ENCODE measurements at places on chromosomes 4 and X.

GRCh38 chr4:102008711-102009110 is 218.2 kb downstream of the BANK1 start:
- DNase-seq: no peak

- DNase-seq: no peak
Observed at GRCh38 chr4:8643986-8644385, 51.4 kb downstream of the CPZ start.

DNA sequence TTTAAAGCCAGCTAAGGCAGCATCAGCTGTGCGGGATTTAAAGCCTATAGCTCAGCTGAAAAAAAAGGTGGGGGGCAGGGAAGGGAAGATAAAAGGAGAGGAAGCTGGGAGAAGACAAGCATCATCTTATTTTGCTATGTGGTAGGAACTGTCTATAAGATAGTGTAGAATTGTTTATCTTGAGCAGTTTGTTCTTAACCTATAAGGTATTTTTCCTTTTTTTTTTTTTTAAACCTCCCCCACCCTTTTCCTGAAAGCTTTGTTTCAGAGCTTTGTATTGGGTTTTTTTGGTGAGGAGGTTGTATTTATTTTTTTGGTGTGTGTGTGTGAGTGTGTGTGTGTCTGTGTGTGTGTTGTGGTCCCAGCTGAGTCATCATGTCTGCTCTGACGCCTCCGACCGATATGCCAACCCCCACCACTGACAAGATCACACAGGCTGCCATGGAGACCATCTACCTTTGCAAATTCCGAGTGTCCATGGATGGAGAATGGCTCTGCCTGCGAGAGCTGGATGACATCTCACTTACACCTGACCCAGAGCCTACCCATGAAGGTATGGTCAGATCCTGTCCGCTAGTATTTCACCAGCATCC is 531 bp downstream of the RUFY3 start:
- no peak for DNase-seq

- no peak for DNase-seq
Observed at GRCh38 chr4:183022617-183023016, 76.4 kb upstream of the WWC2 start.

GRCh38 chrX:104565791-104566680 is at the start of gene IL1RAPL2:
Gene IL1RAPL2 (plus strand): TSS chrX:104566199.
- DNase-seq: peak; percentile 14

DNA sequence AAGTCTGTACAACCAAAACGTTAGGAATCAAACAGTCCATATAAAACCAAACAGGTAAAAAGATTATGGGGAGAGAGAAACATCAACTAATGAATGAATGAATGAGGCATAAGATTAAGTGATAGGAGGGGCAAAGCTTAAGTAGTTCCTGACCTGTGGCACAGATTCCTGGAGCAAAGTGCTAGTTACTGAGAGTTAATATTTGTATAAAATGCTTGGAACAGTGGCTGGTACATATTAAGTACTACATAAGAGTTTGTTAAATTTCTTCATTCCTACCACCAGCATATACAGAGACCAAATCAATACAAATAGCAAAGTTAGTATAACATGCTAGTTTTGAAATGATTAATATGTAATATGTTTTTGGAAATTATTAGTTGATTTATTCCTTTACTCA is 363.7 kb downstream of the ADAM29 start:
- DNase-seq: no peak

DNA sequence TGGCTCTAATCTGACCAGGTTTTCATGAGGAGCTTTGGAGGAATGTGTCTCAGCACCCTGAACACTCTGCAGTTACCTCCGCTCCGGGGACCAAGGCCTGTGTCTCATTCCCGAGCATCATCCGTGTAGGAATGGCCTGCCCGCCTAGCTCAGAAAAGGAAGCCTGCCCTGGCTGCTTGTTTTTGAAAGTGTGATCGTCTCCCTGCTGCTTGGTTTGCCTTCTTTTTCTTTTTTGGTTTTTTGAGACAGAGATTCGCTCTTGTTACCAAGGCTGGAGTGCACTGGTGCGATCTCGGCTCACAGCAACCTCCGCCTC is 73.3 kb downstream of the CRLF2 start:
- DNase-seq: no peak

DNA sequence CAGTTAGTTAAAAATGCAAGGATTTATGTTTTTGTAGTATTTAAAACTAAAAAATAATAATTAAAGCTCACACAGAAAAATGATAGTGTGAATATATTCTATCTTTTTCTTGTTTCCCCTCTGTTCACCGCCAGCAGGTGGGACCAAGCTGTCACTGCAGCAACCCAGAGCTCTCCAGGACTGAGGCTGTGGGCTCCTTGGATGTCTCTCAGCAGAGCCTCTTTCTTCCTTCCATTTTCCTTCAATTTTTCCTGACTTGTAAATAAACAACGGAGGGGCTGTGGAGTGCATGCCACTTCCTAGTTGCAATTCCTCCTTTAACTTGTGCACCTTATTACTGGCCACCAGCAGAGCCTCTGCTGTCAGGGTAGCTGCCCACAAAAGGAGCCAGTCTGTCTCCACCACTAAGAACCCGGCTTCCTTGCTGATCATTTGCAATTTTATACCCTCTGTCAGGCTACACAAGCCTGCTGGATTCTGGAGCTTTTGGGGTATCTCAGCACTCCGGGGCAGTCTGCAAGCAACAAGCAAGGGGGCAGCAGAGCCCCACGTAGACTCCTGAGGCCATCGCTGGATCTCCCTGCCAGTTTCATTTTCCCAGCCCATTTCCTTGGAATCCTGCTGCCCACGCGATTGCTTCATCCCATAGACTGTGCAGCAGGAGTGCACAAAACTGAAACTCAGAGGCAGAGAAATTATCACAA is 1467.4 kb downstream of the C4orf33 start:
- no peak for DNase-seq

DNA sequence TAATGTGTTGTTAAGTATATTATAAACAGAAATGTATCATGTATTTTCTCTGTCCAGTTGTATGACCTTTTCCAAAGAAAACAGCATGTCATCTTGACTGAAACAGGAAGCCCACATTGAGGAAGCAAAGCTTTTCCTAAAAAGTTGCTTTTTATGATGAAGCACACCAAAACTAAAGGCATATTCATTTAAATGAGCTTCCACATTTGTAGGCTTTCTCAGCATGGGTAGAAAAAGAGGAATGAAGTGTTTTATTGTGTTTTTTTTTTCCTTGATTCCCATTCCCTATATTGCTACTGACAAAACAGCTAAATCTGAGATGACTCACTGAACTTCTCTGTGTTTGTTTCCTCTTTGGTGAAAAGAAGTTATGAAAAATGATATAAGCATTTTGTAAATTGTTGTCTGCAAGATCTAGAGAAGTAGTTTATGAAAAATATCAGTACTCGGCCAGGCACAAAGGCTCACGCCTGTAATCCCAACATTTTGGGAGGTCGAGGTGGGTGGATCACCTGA is 32.5 kb upstream of the FRAS1 start:
- no peak for DNase-seq

DNA sequence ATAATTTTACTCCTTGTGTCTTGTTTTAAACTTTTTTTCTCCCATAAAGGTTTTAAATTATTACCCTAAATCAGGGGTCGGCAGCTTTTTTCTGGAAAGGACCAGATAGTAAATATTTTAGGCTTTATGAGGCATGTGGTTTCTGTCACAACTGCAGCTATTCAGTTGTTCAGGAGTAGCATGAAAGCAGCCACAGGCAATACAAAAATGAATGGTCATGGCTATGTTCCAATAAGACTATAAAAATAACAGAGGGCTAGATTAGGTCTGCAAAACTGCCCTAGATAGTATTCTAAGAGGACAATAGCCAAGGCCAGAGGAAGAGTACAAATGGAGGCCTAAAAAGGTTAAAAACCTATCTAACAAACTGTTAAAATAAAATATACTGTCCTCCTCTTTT is 24.6 kb downstream of the HERC5 start:
- DNase-seq: no peak

- DNase-seq: no peak
Observed at GRCh38 chr4:1112174-1112820, 1.1 kb downstream of the RNF212 start.

- DNase-seq: no peak
Observed at GRCh38 chrX:49108641-49109040, 14.9 kb downstream of the GPKOW start.

DNA sequence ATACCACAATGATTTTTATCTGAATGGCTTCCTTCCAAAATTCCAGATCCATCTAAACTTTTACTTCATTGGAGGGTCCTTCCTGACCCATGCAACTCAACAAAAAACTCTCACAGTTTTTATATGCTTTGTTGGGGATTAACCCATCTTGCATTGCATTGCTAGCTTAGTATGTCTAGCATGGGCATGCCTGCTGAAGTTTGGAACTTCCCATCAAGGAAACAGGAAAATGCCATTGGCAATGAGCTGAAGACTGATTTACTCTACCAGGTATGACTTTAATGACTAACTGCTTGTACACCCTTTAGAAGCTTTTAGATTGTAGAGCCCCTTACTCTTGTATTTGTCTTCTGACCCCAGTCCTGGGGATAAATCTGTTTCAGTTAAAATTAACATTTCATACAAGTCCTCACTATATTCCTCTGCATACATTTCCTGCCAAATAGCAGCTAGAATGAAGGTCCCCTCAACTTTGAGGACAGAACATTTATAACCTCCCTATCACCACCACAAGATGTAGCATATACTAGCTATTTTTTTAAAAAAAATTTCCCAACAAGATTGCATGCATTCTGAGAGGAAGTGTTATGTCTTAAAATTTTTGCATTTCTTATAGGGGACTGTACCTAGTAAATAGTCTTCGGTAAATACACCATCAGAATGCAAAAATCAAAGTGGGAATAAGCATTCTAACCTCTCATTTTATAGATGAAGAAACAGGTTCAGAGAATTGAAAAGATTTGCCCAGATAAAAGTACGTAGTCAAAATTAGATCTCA is 52.5 kb upstream of the ATXN3L start:
- DNase-seq: no peak

- no peak for DNase-seq
Observed at GRCh38 chr4:10530137-10530786, 73.0 kb upstream of the ZNF518B start.

DNA sequence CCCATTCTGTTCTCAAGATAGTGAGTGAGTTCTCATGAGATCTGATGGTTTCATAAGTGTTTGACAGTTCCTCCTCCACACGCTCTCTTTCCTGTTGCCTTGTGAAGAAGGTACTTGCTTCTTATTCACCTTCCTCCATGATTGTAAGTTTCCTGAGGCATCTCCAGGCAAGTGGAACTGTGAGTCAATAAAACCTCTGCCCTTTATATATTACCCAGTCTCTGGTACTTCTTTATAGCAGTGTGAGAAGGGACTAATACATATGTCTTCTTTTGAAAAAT is 58.4 kb downstream of the CFAP299 start:
- DNase-seq: no peak

DNA sequence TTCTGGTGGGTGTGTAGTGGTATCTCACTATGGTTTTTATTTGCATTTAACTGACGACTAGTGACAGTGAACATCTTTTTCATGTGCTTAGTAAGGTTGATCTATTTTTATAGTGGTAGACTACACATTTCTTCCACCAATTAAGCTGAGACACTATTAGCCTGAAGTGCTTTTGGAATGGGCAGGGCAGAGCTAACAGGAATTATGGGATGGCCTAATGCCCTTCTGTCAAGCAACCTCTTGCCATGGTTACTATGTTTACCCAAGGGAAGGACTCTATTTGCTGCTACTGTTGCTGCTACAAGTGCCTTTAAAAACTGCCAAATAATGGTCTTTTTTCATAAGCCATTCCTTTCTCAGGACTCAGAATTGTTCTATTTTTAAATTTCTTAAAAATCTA is 676.7 kb upstream of the ACTRT1 start:
- no peak for DNase-seq

DNA sequence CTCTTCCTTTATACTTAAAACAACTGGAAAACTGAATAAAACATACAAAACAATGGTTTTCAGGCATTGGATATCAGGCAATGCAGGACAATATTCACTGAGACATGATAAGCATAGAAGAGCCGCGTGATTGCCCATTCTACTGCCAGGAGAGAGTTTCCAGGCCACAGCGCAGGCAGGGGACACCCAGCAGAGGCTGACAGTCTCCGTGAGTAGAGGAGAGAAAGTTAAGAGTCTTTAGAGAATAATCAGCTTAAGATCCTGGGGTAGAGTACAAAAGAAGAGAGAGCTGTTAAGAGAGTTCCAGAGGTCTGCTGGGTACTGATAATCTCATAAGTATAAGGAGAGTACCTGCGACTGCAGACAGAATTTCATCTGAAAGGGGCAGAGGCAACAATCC is 18.4 kb upstream of the FRAS1 start:
- DNase-seq: no peak

GRCh38 chr4:108060164-108060563 is 70.5 kb downstream of the HADH start:
- no peak for DNase-seq

GRCh38 chr4:25060963-25061340 is 30.2 kb upstream of the LGI2 start:
- DNase-seq: no peak

GRCh38 chrX:6857749-6858148 is 289.8 kb upstream of the STS start:
- no peak for DNase-seq

- DNase-seq: no peak
Observed at GRCh38 chrX:125940985-125941384, 225.1 kb downstream of the DCAF12L2 start.

GRCh38 chrX:20252381-20253231 is 14.1 kb downstream of the RPS6KA3 start:
- DNase-seq: no peak

GRCh38 chrX:10390187-10390586 is 230.2 kb downstream of the MID1 start:
- DNase-seq: no peak

DNA sequence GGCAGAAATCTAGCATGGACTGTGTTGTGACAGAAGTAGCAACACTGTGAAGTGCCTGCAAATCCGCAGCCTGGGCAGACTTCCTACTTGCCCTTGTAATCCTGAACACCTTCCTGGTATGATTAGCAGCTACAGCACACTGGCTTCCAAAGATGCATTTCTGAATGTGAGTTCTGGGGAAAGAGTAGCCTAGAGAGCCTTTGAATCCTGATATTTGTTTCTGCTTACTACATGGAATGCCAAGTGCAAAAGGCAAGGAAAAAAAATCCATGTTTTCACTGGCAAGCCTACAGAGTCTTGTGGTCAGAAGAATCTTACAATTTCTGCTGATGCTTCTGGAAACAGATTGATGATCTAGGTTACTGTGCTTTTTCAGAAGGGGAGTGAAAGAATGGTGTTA is 223.7 kb downstream of the COL25A1 start:
- DNase-seq: no peak

- no peak for DNase-seq
Observed at GRCh38 chr4:20251796-20252655, at the start of gene SLIT2. Gene SLIT2 (plus strand): TSS chr4:20251905. CDS start chr4:20253816, 1,911 bp downstream.

GRCh38 chr4:75308049-75308448 is 206.2 kb downstream of the RCHY1 start:
- DNase-seq: no peak

- no peak for DNase-seq
Observed at GRCh38 chr4:174524242-174524641, 2.0 kb upstream of the HPGD start.

- DNase-seq: no peak
Observed at GRCh38 chr4:67568820-67569219, 10.3 kb downstream of the STAP1 start.
